Left ventricle myocardium superior (tissue), 1 donor: ENCODE measurements at places on chromosomes 1 and 21. TPM values are rescaled to one million over a fixed set of nuclear protein-coding genes. Genes with fewer than 3 reads are reported as not detected.

MAP1LC3C gene
- total RNA-seq, result not detected

CFAP45 gene
- 1.7 TPM for total RNA-seq

TFF3 gene
- total RNA-seq, result 5.3 TPM

ELAVL4 gene
- total RNA-seq, result not detected

KMO gene
- 0.22 TPM for total RNA-seq

ZNF326 gene
- 17.0 TPM for total RNA-seq

UBL4B gene
- total RNA-seq, result not detected

GOLT1A gene
- total RNA-seq, result not detected

PYHIN1 gene
- not detected for total RNA-seq

SLAMF8 gene
- 2.4 TPM for total RNA-seq

CACNA1E gene
- total RNA-seq, result 1.2 TPM

MSH4 gene
- total RNA-seq, result 0.40 TPM

CYP4A11 gene
- not detected for total RNA-seq

CREB3L4 gene
- total RNA-seq, result 5.0 TPM

SPRR2G gene
- total RNA-seq, result not detected

WDR77 gene
- total RNA-seq, result 27.3 TPM

SDCCAG8 gene
- 21.1 TPM for total RNA-seq

TPRG1L gene
- 48.6 TPM for total RNA-seq

FCRL5 gene
- 0.17 TPM for total RNA-seq

ARHGEF16 gene
- 1.7 TPM for total RNA-seq
